CD4-positive, alpha-beta T cell treated with Interleukin-1 beta for 1 hour (primary cell): ENCODE measurements at places on chromosomes 16 and 17.

DNA sequence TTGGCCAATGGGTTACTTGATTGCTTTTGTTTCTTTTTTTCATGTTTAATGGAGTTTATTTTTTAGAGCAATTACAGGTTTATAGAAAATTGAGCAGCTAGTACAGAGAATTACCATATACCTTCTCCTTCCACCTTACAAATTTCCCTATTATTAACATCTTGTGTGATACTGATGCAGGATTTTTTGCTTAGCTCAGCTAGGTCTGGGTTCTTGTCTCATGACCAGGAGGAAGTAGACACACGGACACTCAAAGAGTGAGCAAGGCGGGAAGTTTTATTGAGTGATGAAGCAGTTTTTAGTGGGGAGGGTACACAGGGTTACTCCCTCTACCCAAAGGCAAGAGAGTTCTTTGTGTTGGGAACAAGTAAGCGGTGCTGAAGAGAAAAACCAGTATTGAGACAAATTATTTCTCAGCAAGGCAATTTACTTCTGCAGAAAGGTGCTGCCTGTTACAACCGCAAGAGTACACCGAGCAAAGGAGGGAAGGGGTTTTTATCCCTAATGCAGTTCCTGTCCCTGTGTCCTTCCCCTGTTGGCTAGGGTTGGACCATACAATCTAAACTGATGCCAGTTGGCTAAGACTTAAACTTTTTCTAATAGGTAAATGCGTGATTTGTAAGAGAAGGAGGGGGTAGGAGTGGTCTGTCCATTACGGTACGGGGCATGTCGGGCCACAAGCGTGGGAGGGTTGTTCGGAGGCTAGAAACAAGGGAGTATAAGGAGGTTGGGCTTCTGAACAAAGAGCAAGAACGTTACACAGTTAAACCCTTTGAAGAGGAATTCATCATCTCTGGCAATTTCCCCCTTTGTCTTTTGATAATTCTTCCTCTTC, 26.9 kb downstream of the SEC14L1 start:
- DNase-seq, result no peak

DNA sequence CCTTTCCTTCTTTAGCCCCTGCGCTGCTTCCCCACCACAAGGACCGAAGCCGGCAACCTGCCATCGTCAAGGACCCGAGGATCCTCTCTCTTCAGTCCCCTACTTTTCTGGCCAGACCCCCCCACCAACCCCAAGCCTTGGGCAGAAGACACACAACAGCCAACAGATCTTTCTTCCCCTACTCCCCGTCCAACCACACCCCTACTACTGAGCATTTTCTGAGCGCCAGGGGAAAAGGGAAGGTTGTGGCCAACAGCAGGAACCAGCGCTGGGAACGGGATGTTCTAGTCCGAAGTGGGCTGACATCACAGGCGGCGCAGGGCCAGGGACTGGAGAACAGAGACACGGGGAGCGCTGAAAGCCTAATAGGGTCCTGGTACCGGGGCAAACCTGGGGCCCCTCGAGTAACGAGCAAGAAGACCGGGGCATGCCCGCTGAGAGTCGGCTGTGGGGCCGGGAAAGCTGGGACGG, 528 bp downstream of the PER1 start:
- peak; percentile 45 for DNase-seq

DNA sequence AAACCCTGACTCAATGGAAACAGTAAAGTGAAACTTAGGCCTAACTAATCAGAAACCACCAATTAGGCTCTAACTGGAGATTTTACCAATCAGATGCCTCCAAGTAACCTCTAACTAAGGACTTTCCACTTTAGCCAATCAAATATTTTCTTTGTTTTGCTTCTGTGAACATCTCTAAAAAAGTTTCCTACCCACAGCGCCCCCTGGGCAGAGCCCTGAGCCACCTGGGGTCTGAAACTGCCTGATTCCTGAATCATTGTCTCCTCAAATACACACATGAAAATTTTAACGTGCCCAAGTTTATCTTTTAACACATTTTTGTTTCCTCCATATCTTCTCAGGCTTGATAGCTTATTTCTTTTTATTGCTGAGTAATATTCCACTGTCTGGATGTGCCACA, 19.0 kb downstream of the ADAD2 start:
- no peak for DNase-seq

- DNase-seq, result peak; percentile 46
These were observed 2.0 kb upstream of the ZACN start for GRCh38 chr17:76076765-76077583.

GRCh38 chr17:32426894-32427293, 17.4 kb upstream of the PSMD11 start:
- DNase-seq, result no peak

DNA sequence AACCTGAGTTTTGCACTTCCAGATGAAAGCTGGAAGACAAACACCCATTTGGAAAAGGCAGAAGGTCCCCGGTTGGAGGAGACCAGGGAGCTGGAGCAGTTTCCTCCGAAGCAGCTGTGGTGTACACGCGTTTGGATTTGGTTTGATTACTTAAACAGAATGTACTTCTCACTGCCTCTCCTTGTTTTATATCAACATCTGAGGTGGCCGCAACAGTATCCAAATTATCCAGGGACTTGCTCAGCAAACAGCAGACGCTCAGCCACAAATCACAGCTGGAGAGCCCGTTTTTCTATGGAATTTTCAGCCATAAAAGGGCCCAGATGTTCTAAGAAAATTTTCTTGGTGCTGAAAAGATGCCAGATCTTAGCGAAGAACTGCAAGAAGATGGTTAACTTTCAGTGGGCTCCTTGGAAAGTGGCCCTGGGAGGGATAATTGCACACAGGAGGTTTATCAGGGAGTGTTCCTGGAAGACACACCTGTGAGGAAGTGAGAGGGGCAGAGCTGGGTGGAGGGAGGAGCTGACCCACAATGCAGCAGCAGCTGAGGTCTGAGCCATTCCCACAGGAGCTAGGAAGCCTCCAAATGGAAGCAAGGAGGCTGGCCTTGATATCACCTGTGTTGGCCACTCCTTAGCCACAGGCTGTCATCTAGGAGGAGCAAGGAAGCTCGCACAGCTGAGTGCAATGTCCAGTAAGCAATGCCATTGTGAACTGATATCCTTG, 28.9 kb upstream of the CDH5 start:
- DNase-seq, result no peak
